ENCODE measurements at places on chromosomes 12 and 14.

DNA sequence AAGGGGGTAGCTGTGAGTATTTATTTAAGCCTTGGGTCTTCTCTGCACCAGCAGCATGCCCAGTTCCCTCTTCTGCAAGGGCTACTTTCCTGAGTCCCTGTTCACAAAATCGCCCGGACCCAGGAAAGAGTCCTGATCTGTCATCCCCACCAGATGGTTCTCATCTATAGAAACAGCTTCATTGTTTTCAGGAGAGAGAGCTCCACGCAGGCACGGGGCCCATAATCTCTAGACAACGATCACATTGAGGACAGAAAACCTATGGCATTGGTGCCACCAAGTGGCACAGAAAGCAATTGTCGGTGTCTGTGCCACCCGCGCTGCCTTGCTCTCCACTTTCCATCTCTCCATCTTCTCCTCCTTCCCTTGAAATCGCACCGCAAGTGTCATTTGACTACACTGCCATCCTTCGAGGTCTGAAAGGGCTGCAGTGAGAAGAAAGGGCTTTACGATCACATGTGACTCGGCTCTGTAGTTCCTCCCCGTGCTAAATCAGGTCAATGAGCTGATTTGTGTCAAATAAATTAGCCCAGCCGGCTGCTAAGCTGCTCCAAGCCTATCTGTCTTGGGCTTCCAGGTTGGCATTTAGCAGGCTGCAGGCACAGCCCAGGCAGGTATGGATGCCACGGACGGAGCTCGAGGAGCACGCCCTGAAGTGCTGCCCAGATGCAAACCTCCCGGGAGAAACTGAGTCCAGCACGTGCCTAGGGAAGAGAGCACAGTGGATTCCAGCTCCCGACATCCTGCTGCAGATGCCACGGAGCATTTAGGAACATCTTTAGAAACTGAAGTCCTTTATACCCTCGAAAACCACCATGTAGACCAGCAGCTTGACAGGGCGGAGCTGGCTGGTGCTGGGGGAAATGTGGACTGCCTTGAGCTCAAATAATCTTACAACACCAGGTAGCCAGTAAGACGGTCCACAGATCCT lies 28.8 kb downstream of the SPRING1 start:
- DNase-seq = peak; percentile 58

DNA sequence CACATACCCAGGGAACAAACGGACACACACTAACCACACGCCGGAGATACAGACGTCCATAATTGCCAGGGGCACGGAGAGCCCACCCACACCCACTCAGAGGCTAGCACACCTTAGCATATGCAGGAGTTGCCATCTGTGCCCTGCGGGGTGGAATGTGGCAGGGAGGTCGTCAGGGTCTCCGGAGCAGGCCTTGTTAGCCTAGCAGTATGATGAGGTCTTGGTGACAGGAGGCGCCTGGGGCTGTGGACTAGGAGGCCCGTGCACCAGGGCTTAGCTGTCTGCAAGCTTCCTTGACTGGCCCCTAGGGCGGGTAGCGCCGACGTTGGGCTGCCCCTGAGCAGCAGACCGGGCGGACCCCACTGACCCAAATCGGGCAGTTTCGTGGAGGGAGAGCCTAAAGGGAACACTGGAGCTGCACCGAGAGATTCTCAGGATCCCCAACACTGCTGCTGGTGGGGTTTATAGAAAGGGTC lies 10.0 kb downstream of the STAC3 start:
- DNase-seq = no peak

- no peak for DNase-seq
Measured at GRCh38 chr14:51145246-51145645, 50.3 kb upstream of the TRIM9 start.

DNA sequence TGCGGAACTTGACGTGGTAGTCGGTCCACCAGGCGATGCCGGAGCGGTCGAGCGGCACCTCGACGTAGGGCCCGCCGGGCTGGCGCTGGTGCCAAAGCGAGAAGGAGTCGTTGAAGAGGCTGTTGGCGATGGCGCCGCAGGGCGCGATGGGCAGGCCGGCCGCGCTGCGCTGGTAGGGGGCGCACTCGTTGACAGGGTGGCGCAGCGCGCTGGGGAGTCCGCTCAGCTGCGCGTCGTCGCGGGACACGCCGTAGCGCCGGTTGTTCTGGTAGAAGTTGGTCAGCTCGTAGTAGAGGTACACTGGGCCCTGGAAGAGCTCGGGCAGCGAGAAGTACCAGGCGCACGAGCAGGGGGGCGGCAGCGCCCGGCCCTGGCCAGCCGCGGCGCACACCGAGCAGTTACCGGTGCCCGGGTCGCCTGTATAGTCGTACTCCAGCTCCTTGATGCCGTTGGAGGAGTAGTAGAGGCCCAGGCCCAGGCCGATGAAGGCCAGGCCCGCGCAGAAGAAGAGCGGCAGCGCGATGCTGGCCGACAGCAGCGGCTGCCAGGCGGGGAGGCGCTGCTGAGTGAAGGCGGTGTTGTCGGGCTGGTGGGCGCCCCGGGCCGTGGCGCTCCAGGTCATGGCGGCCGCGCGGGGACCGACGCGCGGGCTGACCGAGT lies 482 bp downstream of the TMEM30B start:
- DNase-seq = no peak

- DNase-seq = no peak
Measured at GRCh38 chr12:41473441-41473840, 285.3 kb downstream of the PDZRN4 start.

DNA sequence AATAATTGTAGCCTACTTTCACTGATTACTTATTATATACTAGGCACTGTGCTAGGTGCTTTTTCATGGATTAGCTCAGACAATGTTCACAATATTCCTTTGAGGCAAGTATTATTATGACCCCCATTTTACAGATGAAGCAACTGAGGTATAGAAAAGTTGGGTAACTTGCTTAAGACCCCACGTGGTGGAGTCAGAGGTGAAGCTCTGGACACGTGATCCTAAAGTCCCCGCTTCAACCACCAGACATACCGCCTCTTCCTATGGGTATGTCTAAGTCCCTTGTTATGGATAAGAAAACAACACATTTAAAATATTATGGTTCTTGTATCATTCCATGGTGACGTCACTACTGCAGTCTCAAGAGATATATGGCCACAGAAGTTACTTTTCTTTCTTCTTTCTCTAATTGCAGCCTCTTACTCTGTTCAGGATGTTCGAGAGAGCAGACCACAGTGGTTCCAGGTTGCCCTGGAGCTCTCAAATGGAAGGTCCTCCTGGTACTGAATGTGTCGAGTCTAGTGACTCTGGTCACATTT lies 157.7 kb downstream of the HELB start:
- DNase-seq = no peak

DNA sequence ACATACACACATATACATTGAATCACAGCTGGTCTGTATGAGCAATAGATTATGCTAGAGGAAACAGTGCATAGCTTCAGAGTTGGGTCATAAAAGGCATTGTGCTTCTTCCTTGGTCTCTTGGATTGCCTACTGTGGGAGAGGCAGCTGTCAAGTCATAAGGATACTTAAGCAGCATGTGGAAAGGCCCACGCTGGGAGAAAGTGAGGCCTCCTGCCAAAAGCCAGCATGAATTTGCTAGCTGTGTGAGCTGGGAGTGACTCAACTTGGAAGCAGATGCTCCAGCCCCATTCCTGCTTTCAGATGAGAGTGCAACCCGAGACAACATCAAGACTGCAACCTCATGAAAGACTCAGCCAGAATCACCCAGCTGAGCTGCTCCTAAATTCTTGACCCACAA lies 311.9 kb upstream of the TBX3 start:
- DNase-seq = no peak

GRCh38 chr14:68630611-68631393 lies 162.1 kb downstream of the ZFP36L1 start:
- no peak for DNase-seq

DNA sequence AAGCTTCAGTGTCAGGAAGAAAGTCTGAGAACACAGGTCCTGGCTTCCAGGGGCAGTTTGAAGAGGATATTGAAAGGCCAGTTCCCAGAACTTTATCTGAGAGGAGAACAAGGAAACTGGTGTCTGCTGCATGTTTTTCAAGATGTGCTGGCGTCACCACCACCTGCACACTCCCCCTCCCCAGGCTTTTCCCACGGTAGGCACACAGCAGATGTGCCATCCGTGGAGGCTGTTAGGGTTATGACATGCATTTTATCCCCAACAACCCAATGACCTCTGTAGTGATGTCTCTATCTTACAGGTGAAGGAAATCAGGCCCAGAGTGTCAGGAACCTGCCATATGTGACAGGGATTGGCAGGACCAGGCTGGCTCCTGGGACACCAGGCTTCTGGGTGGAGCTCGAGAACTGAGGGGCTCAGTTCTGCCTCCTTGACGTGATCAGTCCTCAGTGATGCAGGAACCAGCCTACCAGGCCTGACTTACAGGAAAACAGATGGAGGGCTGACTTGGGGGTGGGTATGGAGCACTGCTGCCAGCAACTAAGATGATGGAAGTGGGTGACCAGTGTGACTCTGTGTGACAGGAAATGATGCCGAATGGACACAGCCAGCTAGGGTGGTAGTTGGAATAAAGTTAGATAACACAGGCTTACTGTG lies 16.8 kb downstream of the SLC25A47 start:
- no peak for DNase-seq

DNA sequence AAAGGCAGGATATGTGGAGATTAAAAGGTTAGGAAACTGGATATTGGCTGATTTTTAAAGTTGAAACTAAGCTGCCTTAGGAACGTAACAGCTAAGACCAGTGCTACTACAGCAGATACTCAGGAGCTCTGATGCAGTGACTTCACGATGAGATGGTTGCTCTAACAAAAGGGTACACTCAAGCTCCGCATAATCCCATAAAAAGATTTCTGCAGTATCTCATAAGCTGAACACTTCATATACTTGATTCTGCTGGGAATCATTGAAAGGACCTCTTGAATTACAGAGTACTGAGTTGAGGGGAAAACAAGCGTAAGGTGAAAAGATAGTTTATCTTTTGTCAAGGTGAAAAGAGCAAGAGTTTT lies 3.7 kb downstream of the RNF10 start:
- no peak for DNase-seq

- no peak for DNase-seq
Measured at GRCh38 chr12:1933342-1934051, 15.0 kb upstream of the CACNA2D4 start.

DNA sequence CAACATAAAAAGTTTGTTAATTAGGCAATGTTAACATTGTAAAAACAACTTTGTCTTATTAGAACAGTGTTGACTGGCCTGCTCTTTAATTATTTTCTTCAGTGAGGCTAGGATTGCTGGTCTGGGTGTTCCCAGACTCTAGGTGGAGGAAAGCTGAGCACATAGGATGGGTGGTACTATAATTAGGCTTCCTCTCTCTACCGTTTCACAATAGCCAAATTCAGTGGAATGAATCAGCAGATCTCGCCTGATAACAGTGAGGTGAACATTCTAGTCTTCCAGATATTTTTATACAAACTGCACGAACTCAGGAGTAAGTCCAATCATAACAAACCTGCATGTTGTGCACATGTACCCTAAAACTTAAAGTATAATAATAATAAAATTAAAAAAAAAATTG lies 11.9 kb downstream of the PTGDR start:
- DNase-seq = no peak

DNA sequence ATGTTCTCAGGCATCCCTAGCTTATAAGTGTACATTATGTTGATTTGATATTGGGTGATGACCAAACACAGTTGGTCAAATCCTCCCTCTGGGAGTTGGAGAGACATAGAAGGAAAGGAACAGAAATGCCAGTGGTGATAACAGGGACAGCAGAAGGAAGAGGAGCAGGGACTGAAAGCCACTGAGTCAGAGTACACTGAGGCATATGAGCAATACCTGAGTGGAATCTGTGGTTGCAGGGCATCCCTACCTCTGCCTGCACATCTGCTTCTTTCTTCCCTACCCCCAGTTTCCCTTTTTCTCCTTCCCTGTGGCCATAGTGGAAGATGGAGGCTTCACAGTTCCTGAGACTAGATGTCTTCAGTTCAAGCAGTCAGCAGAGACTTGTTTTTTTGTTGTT lies 44.9 kb downstream of the BICD1 start:
- DNase-seq = no peak

- no peak for DNase-seq
Measured at GRCh38 chr14:43161477-43161876, 1345.6 kb downstream of the FSCB start.

DNA sequence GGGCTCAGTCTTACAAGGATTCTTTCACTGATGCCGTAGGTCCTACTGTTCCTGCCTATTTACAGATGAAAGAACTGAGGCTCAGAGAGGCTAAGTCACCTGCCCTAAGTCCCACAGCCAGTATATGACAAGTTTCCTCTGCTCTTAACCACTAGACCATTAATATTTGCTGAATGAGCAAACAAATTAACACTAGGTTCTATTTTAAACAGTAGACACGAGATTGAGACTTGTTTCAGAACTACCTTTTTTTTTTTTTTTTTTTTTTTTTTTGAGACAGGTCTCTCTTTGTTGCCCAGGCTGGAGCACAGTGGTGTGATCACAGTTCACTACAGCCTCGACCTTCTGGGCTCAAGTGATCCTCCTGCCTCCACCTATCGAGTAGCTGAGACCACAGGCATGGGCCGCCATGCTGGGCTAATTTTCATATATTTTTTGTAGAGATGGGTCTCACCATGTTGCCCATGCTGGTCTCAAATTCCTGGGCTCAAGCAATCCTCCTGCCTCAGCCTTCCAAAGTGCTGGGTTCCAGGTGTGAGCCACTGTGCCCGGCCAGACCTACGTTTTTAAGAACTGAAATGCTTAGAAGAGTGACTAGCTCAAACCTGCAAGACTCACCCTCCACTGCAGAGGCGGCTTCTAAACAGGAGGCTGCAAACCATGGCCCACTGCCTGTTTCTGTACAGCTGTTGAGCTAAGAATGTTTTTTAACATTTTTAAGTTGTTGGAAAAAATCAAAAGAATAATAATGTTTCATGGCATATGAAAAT lies 12.9 kb downstream of the SYNE3 start:
- DNase-seq = no peak

DNA sequence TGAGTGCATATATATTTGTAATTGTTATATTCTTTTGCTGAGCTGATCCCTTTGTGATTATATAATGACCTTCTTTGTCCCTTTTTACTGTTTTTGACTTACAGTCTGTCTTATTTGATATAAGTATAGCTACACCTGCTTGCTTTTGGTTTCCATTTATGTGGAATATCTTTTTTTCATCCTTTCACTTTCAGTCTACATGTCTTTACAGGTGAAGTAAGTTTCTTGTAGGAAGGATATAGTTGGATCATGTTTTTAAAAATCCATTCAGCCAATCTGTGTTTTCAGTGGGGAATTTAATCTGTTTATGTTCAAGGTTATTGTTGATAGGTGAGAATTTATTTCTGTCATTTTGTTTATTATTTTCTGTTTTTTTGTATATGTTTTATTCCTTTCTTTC lies 12.1 kb downstream of the GZMH start:
- no peak for DNase-seq
